ENCODE measurements at places on chromosomes 16 and 17. TPM values are rescaled to one million over a fixed set of nuclear protein-coding genes. Genes with fewer than 3 reads are reported as not detected.
A peak's percentile ranks its signal among the peaks of the same experiment; 100 is the strongest.

DNA sequence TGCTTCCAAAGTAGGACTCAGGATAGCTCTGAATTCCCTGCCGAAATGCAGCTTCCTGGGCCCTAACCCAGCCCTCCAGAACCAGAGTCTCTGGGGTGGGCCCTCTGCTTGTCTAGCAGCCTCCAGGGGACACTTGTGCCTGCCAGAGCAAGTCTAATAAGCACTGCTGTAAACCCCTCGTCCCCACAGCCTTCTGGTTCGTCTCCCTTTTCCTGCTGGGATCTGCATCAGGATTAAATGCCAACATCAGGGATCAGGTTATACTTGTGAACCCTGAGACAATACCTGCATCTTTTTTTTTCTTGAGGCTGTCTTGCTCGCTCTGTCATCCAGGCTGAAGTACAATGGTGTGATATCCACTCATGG lies 282.0 kb downstream of the SEC14L1 start:
- DNase-seq: no peak
- H3K27ac ChIP-seq: no peak overlapping the region
- H3K27me3 ChIP-seq: no peaks in the 10 kb centered on the region
- peaks cover 35% of the 10 kb centered on the region for H3K4me1 ChIP-seq
- no peak overlapping the region for H3K4me3 ChIP-seq

- no peaks in the 10 kb centered on the region for H3K27me3 ChIP-seq
- peak; percentile 87 for DNase-seq
- H3K4me3 ChIP-seq: no peak overlapping the region
- H3K36me3 ChIP-seq: no peaks in the 10 kb centered on the region
These were observed 2.9 kb downstream of the SLC47A2 start for GRCh38 chr17:19713462-19713861.

DNA sequence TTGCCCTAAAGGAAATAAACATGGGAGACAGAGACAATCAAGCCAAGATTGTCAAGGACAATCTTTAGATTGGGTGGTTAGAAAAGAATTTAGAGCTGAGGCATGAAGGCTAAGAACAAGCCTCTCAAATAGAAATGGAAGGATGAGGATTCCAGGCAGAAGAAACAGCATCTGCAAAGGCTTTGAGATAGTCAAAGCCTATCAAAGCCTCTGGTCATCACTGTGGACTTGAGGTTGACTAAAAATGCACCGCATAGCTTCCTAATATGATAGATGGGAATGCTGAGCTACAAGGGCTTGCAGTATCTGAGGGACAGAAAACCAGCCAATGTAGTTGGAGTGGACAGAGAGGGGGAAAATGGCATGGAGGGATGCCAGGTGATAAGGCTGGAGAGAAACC lies 109.8 kb upstream of the FAM20A start:
- H3K4me3 ChIP-seq: no peak overlapping the region
- H3K27ac ChIP-seq: no peak overlapping the region
- H3K36me3 ChIP-seq: no peaks in the 10 kb centered on the region
- peaks cover 8% of the 10 kb centered on the region for H3K4me1 ChIP-seq
- no peak for DNase-seq

Gene CACNG3
- not detected for total RNA-seq

DNA sequence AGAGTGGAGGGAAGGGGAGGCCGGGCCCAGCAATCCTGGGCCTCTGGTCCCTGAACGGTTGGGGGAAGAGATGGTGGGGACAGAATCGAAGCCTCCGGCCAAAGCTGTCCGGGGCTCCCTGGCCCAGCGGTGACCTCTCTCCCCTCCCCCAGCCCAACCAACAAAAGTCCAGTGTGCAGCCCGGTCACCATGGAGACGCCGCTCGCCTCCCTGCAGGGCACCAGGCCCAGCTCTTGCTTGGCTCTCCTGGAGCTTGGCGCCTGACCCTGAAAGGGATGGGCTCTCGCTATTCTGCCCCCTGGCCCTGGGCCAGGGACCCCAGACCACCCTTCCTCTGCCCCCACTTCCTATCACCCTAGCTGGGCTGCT lies 1.3 kb downstream of the METRN start:
- H3K4me3 ChIP-seq: peak overlapping the region; percentile 40
- peaks cover 28% of the 10 kb centered on the region for H3K27me3 ChIP-seq
- H3K36me3 ChIP-seq: no peaks in the 10 kb centered on the region

DNA sequence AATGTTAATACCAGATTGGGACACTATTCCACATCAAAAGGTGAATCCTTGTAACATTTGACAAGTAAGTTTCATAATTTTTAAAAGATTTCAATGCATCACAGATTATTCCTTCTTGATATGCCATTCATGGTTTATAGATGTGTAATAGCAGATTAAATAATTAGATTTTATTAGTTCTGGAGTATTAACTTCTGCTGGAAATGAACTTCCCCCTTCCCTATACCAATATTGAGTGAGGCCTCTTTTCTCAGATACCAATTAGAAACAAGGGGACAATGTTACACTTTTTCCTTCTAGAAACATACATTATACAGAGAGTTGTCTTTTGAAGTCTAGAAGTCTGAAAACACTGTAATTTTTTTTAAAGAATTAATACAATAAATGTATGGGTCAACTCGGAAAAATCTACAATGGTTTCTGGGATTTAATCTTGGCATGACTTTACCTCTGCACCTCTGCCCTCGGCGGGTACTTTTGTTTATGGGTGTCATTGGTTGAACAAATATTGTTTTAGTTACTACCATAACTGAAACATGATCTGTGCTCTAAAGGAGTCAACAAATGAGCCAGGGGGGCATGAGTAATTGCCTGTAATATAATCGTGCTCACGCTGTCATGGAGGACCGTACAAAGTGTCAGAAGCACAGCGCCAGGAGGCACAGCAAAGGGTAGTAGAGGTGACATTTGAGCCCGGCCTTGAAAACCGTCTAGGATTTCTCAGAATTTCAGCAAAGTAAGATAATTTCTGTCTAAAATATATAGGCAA lies 8.2 kb downstream of the LRRC37B start:
- H3K27ac ChIP-seq: no peak overlapping the region
- H3K4me3 ChIP-seq: no peak overlapping the region
- no peaks in the 10 kb centered on the region for H3K27me3 ChIP-seq
- H3K4me1 ChIP-seq: no peaks in the 10 kb centered on the region

- H3K36me3 ChIP-seq: no peaks in the 10 kb centered on the region
- no peak overlapping the region for H3K27ac ChIP-seq
- no peaks in the 10 kb centered on the region for H3K27me3 ChIP-seq
- no peaks in the 10 kb centered on the region for H3K4me1 ChIP-seq
- no peak overlapping the region for H3K4me3 ChIP-seq
These were observed 5.5 kb upstream of the RHBDF2 start for GRCh38 chr17:76506408-76507345.

GRCh38 chr17:18122990-18123753 lies 14.6 kb downstream of the MYO15A start:
- H3K27ac ChIP-seq: no peak overlapping the region
- H3K4me3 ChIP-seq: no peak overlapping the region
- H3K4me1 ChIP-seq: no peaks in the 10 kb centered on the region
- no peaks in the 10 kb centered on the region for H3K36me3 ChIP-seq

DNA sequence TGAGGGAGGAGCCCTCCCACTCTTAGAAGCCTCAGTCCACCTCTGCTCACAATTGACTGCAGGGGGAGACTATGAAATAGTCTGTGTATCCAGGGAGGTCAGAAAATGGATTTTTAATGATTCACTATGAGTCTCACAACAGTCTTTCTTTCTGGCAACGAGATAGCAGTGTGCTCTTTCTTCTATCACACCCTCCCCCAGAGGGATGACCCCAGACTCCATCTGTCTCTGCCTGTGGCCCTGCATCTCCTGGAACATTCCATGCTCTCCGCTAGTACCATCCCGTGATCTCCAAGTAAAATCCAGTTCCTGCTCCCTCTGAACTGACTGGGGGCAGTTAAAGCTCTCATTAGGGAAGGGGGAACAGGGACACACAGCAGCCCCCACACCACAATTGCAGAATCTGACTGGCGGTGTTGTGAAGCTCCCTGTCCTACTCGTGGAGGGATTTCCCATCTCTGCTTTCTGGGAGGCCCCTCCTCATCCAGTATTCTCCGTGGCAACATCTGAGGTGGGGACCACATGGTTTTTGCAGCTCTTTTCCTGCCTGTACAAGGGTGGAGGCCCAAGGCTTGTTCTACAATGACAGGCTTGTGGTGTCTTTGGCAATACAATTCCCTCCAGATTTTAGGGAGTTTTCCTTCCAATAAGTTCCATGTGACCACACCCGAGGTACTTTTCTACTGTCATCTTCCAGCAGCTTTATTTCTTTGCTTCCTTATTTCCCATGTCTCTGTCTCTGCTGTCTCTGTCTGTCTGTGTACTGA lies 19.4 kb downstream of the NATD1 start:
- no peaks in the 10 kb centered on the region for H3K27me3 ChIP-seq
- no peak overlapping the region for H3K27ac ChIP-seq
- H3K4me3 ChIP-seq: no peak overlapping the region
- no peaks in the 10 kb centered on the region for H3K36me3 ChIP-seq

DNA sequence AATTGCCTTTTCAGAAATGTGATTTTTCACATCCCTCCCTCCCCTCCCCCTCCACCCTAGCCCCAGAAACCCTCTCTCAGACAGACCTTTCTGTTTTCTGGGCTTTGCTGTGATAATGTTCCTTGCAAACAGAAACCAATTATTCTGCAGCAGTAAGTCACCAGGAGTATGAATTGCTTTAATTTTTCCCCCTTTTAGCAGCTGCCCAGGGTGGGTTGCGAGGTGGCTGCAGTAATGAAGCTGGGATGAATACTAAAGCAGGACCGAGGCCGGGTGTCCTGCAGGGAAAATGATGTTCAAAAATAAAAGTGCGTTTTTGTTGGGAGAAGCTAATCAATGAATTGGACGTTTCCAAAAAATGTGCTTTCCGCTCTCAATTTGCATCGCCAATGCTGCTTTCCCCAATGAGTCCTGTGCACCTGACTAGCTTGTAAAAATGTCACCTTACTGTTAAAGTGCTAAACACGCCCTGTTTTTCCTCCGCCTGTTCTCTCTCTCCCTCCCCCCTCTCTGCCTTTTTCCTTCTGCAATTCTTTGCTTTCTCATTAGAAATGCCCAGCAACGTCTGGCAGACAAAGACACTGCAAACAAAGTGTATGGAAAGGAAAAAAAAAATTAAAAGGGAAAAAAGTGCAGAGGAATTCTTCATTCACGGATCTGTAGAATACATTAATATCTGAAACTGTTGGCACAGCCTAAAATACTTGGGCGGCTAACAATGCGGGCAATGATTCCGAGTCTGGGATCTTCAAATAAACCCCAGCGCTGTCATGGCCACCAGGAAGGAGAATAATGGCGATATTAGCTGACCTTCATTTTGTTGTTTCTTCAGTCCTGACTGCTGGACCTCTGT lies 244.1 kb downstream of the STX8 start:
- H3K36me3 ChIP-seq: no peaks in the 10 kb centered on the region
- H3K27me3 ChIP-seq: no peaks in the 10 kb centered on the region
- peak overlapping the region; percentile 95 for H3K27ac ChIP-seq
- no peak overlapping the region for H3K4me3 ChIP-seq
- no peaks in the 10 kb centered on the region for H3K4me1 ChIP-seq
- peak; percentile 47 for DNase-seq

Gene SDK2
- 4.1 TPM for total RNA-seq

Gene RAMP2
- total RNA-seq: 6.1 TPM

GRCh38 chr17:59637611-59638310 lies 18.1 kb downstream of the CLTC start:
- peaks cover 27% of the 10 kb centered on the region for H3K36me3 ChIP-seq
- DNase-seq: no peak
- H3K4me1 ChIP-seq: no peaks in the 10 kb centered on the region
- H3K27me3 ChIP-seq: no peaks in the 10 kb centered on the region

DNA sequence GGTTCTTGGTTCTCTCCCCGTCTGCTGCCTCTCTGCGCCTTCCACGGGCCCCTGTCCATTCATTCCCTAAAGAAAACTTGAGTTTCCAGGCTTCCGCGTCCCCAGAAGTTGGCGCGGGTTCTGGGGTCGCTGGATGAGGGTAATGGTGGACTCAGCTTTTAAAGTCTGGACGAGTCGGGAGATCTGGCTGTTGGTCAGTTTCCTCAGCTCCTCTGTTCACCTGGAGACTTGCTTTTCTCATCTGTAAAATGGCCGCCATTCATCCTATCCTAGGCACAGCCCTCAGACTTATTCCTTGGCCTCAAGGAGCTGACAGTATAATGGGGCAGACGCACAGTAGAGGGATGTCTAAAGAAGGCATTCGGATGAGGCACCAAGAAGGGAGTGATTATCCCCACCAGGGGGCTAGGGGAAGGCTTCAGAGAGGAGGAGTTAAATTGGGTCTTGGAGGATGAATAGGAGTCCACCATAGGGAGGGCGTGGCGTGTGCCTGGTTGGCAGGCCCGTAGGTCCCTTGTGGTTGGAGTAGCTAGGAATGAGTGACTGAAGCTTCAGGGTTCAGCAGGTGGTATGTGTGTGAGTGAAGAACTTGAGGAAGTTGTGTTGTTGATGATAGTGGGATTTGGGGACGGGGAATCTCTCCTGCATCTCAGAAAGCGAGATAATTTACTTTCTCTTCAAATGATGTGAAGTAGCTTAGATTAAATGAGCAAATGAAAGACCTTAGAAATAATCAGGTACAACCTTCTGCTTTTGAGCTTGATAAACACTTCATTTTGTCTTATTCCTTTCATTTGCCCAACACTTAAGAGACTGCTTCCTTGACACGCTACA lies 652 bp downstream of the VPS35L start:
- DNase-seq: peak; percentile 96
- H3K27me3 ChIP-seq: no peaks in the 10 kb centered on the region
- H3K36me3 ChIP-seq: peaks cover 28% of the 10 kb centered on the region
- H3K4me1 ChIP-seq: no peaks in the 10 kb centered on the region

DNA sequence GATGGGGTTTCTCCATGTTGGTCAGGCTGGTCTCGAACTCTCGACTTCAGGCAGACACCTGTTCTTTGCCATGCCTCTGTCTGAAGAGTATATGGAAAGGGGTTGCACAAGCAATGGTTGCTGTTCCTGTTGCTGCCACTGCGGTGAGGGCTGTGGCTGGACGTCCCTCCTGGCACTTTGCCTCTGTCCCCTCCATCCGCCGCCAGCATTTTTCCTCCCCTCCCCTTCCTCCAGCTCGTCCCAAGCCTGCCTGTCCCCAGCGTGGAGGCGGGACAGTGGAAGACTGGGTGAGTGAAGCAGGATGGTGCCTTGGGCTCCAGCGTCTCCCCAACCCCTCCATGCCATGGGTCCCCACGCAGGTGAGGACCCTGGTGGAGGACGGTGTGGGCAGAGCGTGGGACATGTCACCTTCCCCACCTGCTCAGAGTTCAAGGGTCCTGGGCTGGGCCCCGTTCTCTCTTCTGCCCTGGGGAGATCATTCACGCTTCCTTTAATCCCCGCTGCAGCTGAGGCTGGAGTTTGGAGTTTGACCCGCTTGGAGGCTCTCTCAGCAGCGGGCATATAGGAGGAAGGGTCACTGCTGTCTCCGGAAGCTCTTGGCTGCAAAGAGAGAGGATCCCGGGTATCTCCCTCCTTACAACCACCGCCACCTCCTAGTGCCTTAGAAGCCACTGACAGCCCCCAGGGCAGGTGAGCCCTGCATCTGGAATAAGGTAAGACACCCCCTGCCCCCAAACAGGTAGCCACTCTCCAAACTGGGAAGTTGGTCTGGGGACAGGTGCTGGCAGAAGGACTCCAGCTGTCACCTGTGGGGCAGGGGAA lies at the start of gene SLC5A11:
Gene SLC5A11, plus strand, starts transcription at position 238 of the 822 bp plus-strand sequence. CDS start 12,681 bp downstream, outside the sequence.
- no peak within 1 kb of the TSS for H3K4me3 ChIP-seq
- no peak within 1 kb of the TSS for H3K27ac ChIP-seq
- no peaks in the 10 kb centered on the region for H3K27me3 ChIP-seq
- H3K4me1 ChIP-seq: no peaks in the 10 kb centered on the region
- DNase-seq: no peak

Gene HSD11B2
- 18.8 TPM for total RNA-seq
